Subcutaneous preadipocyte (primary cell): ENCODE measurements at places on chromosomes 7 and 10. TPM values are rescaled to one million over a fixed set of nuclear protein-coding genes. Genes with fewer than 3 reads are reported as not detected.

CPXM2 gene
- total RNA-seq: under 0.01 and 0.39 TPM in 2 replicates

TRIM73 gene
- total RNA-seq: 0.20 and 1.5 TPM in 2 replicates

ATRNL1 gene
- total RNA-seq: 0.37 TPM in 1 of 2 replicates, not detected in the other

ADGRA1 gene
- not detected in 2 replicates for total RNA-seq

PCLO gene
- under 0.01 TPM in 1 of 2 replicates, not detected in the other for total RNA-seq

HIBADH gene
- total RNA-seq: 44.1 and 55.7 TPM in 2 replicates

MYH16 gene
- not detected in 2 replicates for total RNA-seq
